ENCODE measurements at places on chromosomes 12 and 14. TPM values are rescaled to one million over a fixed set of nuclear protein-coding genes. Genes with fewer than 3 reads are reported as not detected.

GALNT4 gene
- 9.6 TPM for total RNA-seq

ESRRB gene
- total RNA-seq, result not detected

E2F7 gene
- total RNA-seq, result 1.0 TPM

MSI1 gene
- total RNA-seq, result 0.44 TPM

DDX24 gene
- 163 TPM for total RNA-seq

CCDC77 gene
- 7.4 TPM for total RNA-seq

EIF2S3B gene
- total RNA-seq, result 0.68 TPM

TSPAN19 gene
- 6.6 TPM for total RNA-seq

C12orf54 gene
- 0.53 TPM for total RNA-seq

DNA sequence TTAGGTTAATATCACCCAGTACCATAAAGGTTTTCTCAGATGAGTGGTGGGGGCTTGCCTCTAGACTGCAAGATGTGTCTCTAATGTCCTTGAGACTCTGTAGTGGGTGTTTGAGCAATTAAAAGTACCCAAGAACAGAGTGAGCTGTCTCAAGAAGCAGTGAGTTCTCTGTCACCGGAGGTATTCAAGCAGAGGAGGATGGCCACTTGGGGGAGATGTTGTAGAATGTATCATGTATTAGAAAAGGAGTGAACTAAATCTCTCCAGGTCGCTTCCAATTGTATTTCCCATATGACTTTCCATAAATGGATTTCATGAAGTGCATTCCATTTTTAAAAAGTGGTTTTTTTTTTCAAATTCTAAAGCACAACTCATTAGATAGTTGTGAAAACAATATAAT, 35.0 kb downstream of the SLC17A8 start:
- no peak for DNase-seq
- no peak overlapping the region for H3K27ac ChIP-seq
- no peaks in the 10 kb centered on the region for H3K27me3 ChIP-seq
- H3K4me1 ChIP-seq, result no peaks in the 10 kb centered on the region
- no peaks in the 10 kb centered on the region for H3K36me3 ChIP-seq

GRCh38 chr14:104105822-104106470, 20.4 kb downstream of the ASPG start:
- no peak for DNase-seq
- H3K4me1 ChIP-seq, result peaks cover 8% of the 10 kb centered on the region
- H3K27me3 ChIP-seq, result peaks cover 4% of the 10 kb centered on the region
- H3K36me3 ChIP-seq, result no peaks in the 10 kb centered on the region
- H3K27ac ChIP-seq, result no peak overlapping the region

GRCh38 chr12:12018454-12018853, 52.3 kb upstream of the BCL2L14 start:
- no peak overlapping the region for H3K27ac ChIP-seq
- no peak overlapping the region for H3K4me3 ChIP-seq
- DNase-seq, result no peak

DNA sequence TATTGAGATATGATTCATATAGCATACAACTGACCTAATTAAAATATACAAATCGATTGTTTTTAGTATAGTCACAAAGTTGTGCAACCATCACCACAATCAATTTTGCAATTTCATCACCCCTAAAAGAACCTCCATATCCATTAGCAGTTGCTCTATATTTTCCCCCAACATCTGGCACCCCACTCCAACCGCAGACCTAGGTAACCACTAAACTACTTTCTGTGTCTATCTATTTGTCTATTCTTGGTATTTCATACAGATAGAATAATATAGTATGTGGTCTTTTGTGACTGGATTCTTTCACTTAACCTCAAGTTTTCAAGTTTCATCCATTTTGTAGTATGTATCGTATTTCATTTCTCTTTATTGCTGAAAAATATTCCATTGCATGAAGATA, 126.0 kb upstream of the CRY1 start:
- no peaks in the 10 kb centered on the region for H3K4me1 ChIP-seq
- H3K27me3 ChIP-seq, result no peaks in the 10 kb centered on the region
- DNase-seq, result no peak
- no peaks in the 10 kb centered on the region for H3K36me3 ChIP-seq
- no peak overlapping the region for H3K4me3 ChIP-seq

DNA sequence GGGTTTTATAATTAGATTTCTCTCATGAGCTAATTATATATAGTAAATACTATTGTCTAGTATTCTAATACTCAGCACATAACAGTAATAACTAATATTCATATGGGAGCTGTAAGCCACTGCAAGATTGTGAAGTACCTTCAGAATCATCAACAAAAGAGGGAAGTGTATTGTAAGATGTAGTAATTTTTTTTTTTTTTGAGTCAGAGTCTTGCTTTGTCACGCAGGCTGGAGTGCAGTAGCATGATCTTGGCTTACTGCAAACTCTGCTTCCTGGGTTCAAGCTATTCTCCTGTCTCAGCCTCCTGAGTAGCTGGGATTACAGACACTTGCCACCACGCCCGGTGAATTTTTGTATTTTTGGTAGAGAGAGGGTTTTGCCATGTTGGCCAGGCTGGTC, 3.1 kb downstream of the GPR33 start:
- H3K4me1 ChIP-seq, result peaks cover 6% of the 10 kb centered on the region
- H3K36me3 ChIP-seq, result no peaks in the 10 kb centered on the region
- no peak overlapping the region for H3K4me3 ChIP-seq
- no peak overlapping the region for H3K27ac ChIP-seq

- no peak overlapping the region for H3K4me3 ChIP-seq
- H3K4me1 ChIP-seq, result peaks cover 41% of the 10 kb centered on the region
- H3K27ac ChIP-seq, result no peak overlapping the region
- no peak for DNase-seq
Observed at GRCh38 chr14:61556455-61556854, 138.9 kb upstream of the HIF1A start.

DNA sequence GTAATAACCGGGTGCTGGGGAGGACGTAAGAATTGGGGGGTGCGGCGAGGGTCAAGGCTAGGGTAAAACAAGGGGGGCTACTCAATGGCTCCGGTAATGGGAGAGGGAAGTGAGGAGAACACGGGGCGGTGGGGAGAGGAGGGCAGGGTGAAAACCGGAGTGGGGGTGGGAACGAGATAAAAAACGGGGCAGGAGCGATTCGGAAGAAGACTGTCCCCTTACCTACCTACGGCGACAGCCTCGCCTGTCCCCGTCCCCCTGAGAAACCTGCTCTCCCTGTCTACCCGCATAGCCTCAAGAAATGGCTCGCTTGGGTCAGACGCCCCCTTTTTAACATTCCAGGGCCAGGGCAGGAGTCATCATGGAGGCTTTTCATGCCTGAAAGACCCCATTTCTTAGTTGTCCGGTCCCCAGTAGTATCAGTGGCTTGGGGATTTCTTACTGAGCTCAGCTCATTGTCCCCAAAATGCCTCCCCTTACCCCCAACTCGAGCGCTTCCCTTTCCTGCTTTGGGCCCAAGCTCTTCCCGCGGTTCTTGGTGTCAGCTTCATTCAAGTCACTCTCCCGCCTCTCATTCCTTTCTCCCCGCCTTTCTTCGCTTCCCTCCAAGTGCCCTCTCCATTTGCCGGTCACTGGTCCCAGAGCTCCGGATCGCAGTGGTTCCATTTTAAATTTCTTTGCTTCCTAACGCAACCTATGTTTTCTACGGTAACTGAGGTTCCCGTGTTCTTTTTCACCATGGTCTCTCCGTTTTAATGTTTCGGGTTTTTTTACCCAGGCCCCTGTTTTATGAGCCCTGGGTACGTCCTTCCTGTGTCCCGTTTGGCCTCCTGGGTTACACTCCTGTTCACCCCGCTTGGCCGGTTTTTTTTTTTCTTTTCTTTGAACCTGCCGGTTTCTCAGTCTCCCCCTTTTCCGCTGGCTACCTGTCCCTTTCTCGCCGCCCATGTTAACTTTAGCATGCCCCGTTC, 1.2 kb upstream of the WSB2 start:
- H3K4me1 ChIP-seq, result peaks cover 43% of the 10 kb centered on the region
- DNase-seq, result peak; percentile 52
- H3K4me3 ChIP-seq, result peak overlapping the region; percentile 65
- no peaks in the 10 kb centered on the region for H3K36me3 ChIP-seq
- no peaks in the 10 kb centered on the region for H3K27me3 ChIP-seq

- H3K27ac ChIP-seq, result no peak overlapping the region
- peaks cover 53% of the 10 kb centered on the region for H3K36me3 ChIP-seq
- H3K4me1 ChIP-seq, result no peaks in the 10 kb centered on the region
- no peaks in the 10 kb centered on the region for H3K27me3 ChIP-seq
Observed at GRCh38 chr12:122547330-122547729, 20.3 kb downstream of the KNTC1 start.

DNA sequence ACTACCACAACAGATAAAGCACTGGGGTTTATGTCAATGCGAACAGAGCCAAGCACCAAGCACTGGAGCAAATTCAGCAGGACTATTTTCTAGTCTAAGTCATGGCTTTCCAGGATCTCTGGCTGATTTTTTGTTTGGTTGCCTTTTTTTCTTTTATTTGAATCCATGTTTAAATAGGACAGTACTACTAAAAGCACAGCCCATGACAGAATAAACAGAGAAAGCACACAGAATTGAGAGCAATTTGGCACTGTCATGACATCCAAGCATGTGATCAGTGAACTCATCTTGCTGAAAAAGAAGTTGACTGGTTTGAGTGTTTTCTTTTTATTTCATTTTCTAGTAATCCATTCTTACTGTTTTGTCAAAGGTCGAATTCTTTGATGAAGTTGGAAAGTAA, 23.1 kb upstream of the RERG start:
- no peaks in the 10 kb centered on the region for H3K36me3 ChIP-seq
- H3K27me3 ChIP-seq, result no peaks in the 10 kb centered on the region
- H3K27ac ChIP-seq, result no peak overlapping the region
- no peak overlapping the region for H3K4me3 ChIP-seq

DNA sequence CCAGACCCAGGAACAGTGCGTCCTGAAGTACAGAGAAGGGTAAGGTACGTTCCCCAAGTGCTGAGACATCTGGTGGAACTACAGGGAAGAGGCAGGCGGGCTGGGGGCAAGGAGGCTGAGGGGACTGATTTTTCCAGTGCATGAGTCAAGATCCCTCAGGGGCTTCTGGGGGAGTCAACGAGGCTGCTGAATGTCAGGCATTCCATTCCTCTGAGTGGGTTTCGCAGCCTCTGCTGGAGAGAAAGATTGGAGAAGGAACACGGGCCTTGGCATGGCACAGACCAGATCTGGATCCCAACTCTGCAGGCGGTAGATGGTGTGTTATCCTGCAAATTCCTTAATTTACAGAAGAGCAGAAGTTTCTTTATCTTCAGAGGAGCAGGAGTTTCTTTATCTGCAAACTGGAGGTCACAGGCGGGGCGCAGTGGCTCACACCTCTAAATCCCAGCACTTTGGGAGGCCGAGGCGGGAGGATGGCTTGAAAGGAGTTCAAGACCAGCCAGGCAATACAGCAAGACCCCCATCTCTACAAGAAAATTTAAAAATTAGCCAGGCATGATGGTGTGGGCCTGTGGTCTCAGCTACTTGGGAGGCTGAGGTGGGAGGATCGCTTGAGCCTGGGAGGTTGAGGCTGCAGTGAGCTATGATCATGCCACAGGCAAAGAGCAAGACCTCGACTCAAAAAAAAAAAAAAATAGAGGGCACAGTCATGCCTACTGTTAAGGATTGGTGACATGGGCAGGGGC, 132.6 kb upstream of the MAP1LC3B2 start:
- no peak overlapping the region for H3K4me3 ChIP-seq
- DNase-seq, result no peak
- H3K27ac ChIP-seq, result no peak overlapping the region
- no peaks in the 10 kb centered on the region for H3K27me3 ChIP-seq

DNA sequence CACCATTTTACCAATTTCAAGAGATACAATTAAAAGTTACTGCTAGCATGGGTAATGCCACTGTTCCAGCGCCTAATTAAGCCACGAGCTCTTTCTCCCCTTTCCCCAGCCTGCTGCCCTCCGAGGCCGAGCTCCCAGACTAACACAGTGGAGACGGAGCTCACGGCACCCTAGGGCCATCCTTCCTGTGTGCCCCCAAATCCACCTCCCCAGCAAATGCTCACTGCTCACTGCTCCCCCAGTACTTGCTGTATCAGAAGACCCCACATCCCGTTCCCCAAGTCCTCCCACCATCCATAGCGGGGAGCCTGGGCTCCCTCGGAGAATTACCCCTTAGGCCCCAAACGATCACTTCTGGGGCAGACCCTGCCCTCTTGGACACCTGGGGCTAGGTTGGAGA, 42.7 kb downstream of the SLC6A12 start:
- peaks cover 14% of the 10 kb centered on the region for H3K27me3 ChIP-seq
- H3K36me3 ChIP-seq, result no peaks in the 10 kb centered on the region

GRCh38 chr12:90428881-90429280, 526.1 kb downstream of the CCER1 start:
- H3K4me1 ChIP-seq, result no peaks in the 10 kb centered on the region
- H3K36me3 ChIP-seq, result no peaks in the 10 kb centered on the region
- no peak overlapping the region for H3K27ac ChIP-seq
- H3K4me3 ChIP-seq, result no peak overlapping the region
- DNase-seq, result no peak

GRCh38 chr12:91044586-91044985, 13.2 kb downstream of the KERA start:
- no peaks in the 10 kb centered on the region for H3K36me3 ChIP-seq
- no peak overlapping the region for H3K27ac ChIP-seq
- H3K27me3 ChIP-seq, result no peaks in the 10 kb centered on the region
- H3K4me3 ChIP-seq, result no peak overlapping the region
- H3K4me1 ChIP-seq, result no peaks in the 10 kb centered on the region
- DNase-seq, result no peak

DNA sequence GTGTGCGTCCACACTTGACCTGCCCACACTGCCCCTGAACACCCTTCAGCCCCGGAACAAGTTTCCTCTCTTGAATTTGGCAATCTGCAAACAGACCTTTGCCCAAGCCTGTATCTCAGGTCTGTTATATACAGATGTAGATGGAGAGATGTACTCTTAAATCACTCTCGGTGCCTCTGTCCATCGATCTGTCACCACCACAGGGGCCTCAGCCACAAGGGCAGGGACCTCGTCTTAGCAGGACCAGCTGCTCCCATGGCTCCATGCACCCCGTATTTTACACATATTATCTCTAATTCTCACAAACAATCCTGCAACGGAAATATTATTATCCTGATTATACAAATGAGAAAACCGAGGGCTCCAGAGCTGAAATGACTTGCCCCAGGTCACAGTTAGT, 313.4 kb downstream of the BCL11B start:
- no peak overlapping the region for H3K27ac ChIP-seq
- no peak overlapping the region for H3K4me3 ChIP-seq
- no peak for DNase-seq

GRCh38 chr14:72894623-72895378, 900 bp upstream of the DPF3 start:
- H3K27me3 ChIP-seq, result peaks cover 59% of the 10 kb centered on the region
- no peaks in the 10 kb centered on the region for H3K36me3 ChIP-seq
- H3K27ac ChIP-seq, result no peak overlapping the region
- peak overlapping the region; percentile 83 for H3K4me3 ChIP-seq

- H3K36me3 ChIP-seq, result no peaks in the 10 kb centered on the region
- DNase-seq, result no peak
- H3K27me3 ChIP-seq, result peaks cover 42% of the 10 kb centered on the region
- H3K27ac ChIP-seq, result no peak overlapping the region
- no peaks in the 10 kb centered on the region for H3K4me1 ChIP-seq
- no peak overlapping the region for H3K4me3 ChIP-seq
Observed at GRCh38 chr14:57864659-57865058, 1.2 kb downstream of the SLC35F4 start.

All from lower lobe of right lung (tissue), 2 donors.